ENCODE measurements at places on chromosomes 7 and 10. TPM values are rescaled to one million over a fixed set of nuclear protein-coding genes. Genes with fewer than 3 reads are reported as not detected.

TMEM130 gene
- 7.6 TPM for total RNA-seq

PGAM2 gene
- total RNA-seq: 13.0 TPM

- DNase-seq: no peak
Measured at GRCh38 chr7:155145477-155146255, 75.5 kb downstream of the HTR5A start.

DNA sequence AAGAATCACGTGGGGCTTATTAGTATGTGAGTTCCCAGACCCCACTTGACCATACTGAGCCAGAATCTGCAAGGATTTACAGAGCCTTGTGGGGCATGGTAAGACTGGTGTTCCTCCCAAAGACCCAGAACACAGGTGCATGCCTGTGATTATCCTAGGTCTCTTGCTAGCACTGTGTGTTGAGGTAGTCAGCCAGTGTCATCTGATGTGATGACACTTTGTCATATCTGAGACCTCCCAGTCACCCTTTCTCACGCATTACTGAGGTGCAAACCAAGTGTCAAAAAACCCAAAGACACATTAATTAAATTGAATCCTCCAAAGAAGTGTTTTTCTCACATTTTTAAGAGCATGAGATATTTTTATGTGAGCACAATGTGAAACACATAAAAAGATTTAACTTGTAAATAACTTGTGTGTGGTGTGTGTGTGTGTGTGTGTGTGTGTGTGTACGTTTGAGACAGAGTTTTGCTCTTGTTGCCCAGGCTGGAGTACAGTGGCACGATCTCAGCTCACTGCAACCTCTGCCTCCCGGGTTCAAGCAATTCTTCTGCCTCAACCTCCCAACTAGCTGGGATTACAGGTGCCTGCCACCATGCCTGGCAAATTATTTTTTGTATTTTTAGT lies 162.0 kb upstream of the PRPS1L1 start:
- no peak for DNase-seq

OAT gene
- 73.3 TPM for total RNA-seq

GRCh38 chr10:61448841-61449600 lies 4.2 kb downstream of the TMEM26 start:
- DNase-seq: no peak
